NCI-H146 (cell line): ENCODE measurements at places on chromosomes 16 and 17.
A peak's percentile ranks its signal among the peaks of the same experiment; 100 is the strongest.

DNA sequence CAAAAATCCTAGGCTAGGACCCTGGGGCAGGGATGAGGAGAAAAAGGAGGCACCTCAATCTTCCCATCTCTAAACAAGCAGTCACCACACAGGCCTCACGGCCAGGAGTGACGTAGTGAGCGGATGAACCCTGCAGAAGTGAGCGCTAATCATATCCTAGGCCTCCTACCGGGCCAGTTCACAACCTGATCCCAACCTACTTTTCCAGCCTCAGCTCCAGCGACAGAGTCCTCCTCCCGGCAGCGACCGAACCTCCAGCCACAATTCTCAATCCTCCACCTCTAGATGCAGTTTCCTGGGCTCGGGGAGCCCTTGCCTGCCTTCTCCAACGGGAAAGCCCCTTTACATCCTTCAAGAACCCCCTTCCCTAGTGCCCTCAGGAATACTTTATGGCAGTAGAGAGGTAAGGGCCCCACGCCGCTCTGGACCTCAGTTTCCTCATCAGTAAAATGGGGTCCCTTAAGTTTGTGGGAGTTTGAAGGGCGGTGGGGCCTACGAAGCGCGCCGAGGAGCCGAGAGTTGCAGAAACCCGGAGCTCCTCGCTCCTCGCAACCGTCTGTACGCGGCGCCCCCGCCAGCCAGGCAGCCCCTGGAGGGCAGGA lies 1.4 kb downstream of the ZNF668 start:
- peak; percentile 40 for DNase-seq

DNA sequence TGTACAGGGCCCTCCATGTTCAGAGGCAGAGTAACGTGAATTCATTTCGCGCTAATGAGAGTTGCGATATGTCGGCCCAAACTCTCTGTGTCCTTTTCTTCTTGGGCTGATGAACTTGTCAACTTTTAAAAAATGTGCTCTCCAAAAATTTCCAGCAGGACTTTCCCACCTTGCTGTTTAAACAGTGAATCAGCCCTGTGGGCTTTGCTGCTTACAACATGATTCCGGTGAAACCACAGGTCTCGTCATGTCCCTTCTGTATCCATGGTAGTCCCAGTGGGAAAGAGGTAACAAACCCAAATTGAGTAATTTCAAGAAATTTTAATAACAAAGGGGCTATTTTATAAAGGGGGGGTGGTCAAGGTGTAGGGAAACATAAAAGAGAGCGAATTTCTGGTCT lies 612.9 kb downstream of the MAF start:
- no peak for DNase-seq

DNA sequence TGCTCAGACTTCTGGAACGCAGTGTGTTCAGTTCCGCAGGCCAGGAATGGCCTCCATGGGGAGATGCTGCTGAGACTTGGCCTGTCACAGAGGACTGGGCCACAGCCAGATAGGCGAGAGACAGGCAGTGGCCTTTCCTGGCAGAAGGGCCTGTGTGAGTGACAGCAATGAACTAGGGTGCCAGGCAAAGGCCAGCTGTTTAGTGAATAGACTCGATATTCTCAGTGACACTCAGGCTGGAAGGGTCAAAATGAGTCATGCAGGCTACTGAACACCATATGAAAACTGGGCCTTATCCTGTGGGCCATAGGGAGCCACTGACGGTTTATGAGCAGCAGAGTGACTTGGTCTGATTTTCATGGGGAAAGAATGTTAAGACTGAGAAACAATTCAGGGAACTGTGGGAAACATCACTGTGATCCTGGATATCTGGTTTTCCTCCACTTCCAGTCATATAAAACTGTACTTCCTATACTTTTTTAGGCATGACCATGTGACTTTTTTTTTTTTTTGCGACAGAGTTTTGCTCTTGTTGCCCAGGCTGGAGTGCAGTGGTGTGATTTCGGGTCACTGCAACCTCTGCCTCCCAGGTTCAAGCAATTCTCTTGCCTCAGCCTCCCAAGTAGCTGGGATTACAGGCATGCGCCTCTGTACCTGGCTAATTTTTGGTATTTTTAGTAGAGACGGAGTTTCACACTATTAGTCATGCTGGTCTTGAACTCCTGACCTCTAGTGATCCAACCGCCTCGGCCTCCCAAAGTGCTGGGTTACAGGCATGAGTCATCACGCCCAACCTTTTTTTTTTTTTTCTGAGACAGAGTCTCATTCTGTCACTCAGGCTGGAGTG lies 5.2 kb upstream of the NUBP1 start:
- no peak for DNase-seq

DNA sequence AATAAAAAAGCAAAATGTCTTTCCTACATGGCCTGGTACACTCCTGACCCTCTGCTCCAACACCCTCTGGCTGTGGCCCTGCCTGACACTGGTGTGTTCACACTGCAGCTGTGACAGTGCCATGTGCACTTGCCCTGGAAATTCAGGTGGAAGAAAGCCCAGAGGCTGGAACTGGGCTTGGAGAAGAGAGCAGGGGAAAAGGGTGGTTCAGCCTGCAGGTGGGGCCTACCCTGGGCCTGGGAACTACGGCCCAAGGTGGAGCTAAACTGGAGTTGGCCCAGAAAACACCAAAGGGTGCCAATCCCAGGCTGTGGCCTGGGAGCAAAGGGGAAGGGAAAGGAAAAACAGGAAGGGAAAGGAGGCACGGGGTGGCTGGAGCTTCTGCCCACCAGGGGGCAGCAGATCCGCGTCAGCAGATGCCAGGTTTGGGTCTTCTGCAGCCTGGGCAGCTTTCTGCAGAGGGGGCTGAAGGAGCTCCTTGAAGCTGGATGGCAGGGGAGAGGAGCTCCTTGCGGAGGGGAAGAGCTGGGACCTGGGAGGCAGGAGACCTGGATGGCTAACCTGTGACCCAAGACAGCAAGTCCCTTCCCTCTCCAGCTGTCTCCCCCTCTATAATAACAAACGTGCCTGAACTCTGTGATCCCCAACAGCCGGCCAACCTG lies 15.4 kb upstream of the CTCF start:
- DNase-seq = peak; percentile 48

GRCh38 chr16:89602273-89602951 lies 11.0 kb upstream of the DPEP1 start:
- DNase-seq = peak; percentile 44

DNA sequence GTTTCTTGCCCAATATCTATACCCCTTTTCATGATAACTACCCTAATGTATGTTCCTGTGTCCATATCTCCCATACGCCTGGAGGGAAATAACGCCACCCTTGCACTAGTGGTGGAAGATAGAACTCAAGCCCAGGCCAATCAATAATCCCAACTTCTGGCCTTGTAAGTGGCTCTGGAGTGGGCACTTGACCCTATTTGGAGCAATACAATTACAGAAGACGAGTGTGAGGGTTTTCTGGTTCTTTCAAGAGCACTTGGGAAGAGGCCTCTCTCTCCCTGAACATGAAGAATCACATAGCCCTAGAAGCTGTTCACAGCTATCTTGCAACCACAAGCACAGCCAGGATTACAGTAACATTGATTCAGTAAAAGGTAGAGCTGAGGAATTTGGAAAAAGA lies 217.9 kb downstream of the RAB11FIP4 start:
- no peak for DNase-seq

GRCh38 chr17:48543107-48543853 lies 1.6 kb downstream of the HOXB2 start:
- peak; percentile 60 for DNase-seq

DNA sequence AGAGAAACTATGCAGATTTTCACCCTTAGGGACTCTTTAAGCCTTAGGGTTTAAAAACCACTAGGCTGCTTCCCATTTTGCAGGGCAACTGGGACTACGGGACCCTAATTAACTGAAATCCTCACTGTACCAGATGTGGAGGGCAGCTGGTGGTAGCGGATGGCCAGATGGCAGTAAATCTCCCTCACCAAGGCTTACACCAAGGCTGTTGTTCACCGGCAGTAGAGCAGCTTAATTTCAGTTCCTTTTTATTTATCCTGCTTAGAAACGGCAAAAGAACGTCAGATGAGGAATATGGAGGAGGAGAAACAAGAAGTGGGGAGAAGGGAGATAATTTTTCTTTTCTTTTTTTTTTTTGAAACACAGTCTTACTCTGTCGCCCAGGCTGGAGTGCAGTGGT lies 6.5 kb downstream of the ABHD15 start:
- DNase-seq = no peak

DNA sequence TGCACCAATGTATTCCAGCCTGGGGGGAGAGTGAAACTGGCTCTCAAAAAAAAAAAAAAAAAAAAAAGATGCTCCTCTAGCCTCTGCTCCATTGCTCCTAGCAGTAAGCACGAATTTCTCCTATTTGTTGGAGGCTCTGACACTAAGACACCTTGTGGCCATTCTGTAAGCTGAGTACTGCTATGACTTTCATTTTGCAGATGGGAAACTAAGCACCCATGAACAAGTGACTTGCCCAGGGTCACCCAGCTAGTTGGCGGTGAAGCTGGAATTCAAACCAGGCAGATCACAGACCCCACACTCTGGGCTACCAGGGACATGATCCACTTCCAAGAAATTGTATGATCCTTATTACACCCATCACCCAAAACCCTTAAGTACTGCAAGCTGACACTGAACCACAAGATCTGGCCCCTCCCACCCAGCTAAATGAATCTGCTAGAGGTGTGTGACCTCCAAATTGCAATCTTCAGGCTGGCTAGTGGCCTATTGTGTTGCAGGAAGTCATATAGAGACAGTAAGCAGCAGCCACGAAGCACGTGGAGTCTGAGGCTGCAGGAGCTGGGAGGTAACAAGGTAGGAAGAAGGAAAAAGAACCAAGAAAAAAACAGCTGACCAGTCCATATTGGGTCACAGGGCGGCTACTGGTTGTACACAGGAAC lies 209.4 kb downstream of the XYLT1 start:
- no peak for DNase-seq

- no peak for DNase-seq
These were observed 34.3 kb downstream of the SMURF2 start for GRCh38 chr17:64627797-64628196.

DNA sequence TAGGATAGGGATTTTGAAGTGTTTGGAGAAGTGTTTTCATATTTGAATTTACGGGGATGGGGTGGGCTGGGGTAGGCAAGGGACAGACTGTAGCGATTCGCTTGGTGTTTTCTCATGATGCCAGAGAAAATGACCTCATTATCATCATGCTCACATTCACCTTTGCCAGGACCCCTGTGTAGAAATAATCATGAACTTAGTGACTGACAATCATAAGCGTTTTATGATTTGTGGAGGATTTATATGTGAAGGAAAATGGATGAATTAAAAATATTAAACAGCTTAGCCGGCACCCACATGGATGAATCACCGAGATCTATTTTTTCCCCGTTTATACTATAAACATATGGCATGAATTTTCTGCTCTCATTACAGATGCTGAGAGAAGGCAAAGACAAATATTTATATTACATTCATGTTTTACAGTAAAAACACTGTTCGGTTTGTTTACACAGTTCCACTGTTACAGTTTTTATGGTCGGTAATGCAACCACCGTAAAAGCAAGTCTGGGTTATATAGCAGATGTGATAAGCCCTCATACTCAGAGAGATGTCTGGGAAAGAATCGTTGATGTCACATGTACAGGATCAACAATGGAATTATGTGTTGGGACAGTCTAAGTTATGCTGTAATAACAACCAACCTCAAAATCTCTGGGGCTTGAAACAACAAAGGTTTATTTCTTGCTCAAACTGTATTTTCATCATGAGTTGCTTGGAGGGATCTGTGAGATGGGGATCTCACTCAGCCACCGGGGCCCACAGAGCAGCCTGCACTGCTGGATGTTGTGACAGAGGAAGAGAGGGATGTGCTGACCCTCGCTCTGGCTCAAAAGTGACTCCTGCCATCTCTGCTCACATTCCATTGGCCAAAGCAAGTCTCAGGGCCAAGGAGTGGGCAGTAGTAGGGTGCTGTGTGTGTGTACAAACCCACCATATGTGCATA lies 85.1 kb downstream of the WWOX start:
- peak; percentile 53 for DNase-seq
